GM23248 (cell line): ENCODE measurements at places on chromosomes 6 and 20.

GRCh38 chr6:18861204-18861603, 474.1 kb downstream of the RNF144B start:
- H3K36me3 ChIP-seq = no peaks in the 10 kb centered on the region
- no peak for DNase-seq
- H3K4me3 ChIP-seq = no peak overlapping the region
- no peaks in the 10 kb centered on the region for H3K4me1 ChIP-seq

- DNase-seq = peak; percentile 0
- H3K4me1 ChIP-seq = no peaks in the 10 kb centered on the region
- no peaks in the 10 kb centered on the region for H3K27me3 ChIP-seq
- H3K36me3 ChIP-seq = no peaks in the 10 kb centered on the region
- H3K27ac ChIP-seq = no peak overlapping the region
- H3K4me3 ChIP-seq = no peak overlapping the region
Measured at GRCh38 chr6:45297320-45297719, 30.8 kb upstream of the RUNX2 start.

- H3K4me3 ChIP-seq = no peak overlapping the region
- DNase-seq = no peak
- peaks cover 92% of the 10 kb centered on the region for H3K27me3 ChIP-seq
- H3K4me1 ChIP-seq = peaks cover 9% of the 10 kb centered on the region; the same call in 1 of the 2 replicates
Measured at GRCh38 chr20:25076201-25076600, 5.7 kb downstream of the VSX1 start.

GRCh38 chr6:4638641-4639040, 137.6 kb upstream of the CDYL start:
- H3K4me3 ChIP-seq = no peak overlapping the region
- no peak for DNase-seq
- no peaks in the 10 kb centered on the region for H3K27me3 ChIP-seq
- no peaks in the 10 kb centered on the region for H3K4me1 ChIP-seq
- no peaks in the 10 kb centered on the region for H3K36me3 ChIP-seq

DNA sequence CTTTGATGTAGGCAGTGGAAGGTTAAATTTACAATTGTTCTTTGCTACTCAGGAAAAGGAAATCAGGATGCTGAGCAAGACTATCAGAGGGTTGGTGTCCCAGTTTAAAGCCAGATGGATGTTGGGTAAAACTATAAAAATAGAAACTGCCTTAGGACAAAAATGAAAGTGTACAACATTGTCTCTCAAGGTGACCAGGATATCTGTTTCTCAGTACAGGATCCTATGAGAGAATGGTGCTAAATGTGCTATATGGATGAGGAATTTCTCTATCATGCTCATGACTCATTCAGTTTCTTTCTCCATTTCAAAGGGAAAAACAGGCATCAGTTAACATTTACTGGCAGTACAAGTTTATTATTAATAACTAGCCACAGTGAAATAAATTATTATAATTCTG, 534.2 kb upstream of the GJE1 start:
- no peaks in the 10 kb centered on the region for H3K36me3 ChIP-seq
- H3K4me3 ChIP-seq = no peak overlapping the region
- no peak overlapping the region for H3K27ac ChIP-seq
- H3K4me1 ChIP-seq = no peaks in the 10 kb centered on the region; the same call in 1 of the 2 replicates
- H3K27me3 ChIP-seq = no peaks in the 10 kb centered on the region

- no peak overlapping the region for H3K27ac ChIP-seq
- DNase-seq = no peak
- no peak overlapping the region for H3K4me3 ChIP-seq
Measured at GRCh38 chr20:35576816-35577215, 34.9 kb downstream of the ERGIC3 start.

DNA sequence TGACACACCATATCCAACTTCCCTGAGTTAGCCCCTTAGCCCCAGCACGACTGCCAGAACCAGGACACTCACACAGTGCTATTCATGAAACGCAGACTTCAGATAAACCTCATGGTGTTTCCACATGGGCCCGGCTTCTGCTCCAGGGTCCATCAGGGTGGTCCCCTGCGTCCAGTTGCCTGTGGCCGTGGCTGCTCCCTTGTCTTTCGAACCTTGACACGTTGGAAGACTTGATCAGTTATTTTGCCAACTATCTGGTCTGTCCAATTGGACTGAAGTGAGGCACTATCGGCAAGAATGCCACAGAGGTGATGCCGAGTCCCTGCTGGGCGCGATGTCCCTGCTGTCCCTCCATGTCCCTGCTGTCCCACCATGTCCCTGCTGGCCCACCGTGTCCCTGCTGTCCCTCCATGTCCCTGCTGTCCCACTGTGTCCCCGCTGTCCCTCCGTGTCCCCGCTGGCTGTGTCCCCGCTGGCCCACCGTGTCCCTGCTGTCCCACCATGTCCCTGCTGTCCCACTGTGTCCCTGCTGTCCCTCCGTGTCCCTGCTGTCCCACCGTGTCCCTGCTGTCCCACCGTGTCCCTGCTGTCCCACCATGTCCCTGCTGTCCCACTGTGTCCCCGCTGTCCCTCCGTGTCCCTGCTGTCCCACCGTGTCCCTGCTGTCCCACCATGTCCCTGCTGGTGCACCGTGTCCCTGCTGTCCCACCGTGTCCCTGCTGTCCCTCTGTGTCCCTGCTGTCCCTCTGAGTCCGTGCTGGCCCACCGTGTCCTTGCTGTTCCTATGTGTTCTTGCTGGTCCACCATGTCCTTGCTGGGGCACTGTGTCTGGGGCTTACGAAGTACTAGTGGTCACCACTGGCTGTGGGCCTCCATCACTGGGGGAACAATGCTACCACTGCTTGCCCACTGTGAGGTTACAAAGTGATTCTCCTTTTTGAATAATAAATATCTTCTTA, 251.4 kb downstream of the DLL1 start:
- H3K27me3 ChIP-seq = no peaks in the 10 kb centered on the region
- peaks cover 8% of the 10 kb centered on the region; the same call in 1 of the 2 replicates for H3K4me1 ChIP-seq
- no peak for DNase-seq
- no peak overlapping the region for H3K27ac ChIP-seq
- no peak overlapping the region for H3K4me3 ChIP-seq

DNA sequence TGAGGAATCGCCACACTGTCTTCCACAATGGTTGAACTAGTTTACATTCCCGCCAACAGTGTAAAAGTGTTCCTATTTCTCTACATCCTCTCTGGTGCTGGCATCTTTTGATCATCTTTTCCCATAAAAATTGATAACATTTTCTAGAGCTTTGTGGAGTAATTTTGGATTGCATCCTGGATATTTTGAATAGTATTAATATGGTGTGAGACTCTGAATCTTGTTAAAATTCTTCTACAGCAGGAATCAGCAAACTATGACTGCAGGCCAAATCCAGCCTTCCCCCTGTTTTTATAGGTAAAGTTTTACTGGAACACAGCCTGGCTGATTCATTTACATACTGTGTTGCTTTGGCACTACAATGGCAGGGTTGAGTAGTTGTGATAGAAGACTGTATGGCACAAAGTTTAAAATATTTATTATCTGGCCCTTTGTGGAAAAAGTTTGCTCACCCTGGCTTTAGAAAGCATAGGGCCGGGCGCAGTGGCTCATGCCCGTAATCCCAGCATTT, 15.0 kb upstream of the RNF8 start:
- no peaks in the 10 kb centered on the region for H3K4me1 ChIP-seq
- H3K27me3 ChIP-seq = no peaks in the 10 kb centered on the region
- no peak overlapping the region for H3K4me3 ChIP-seq
- no peak for DNase-seq
- H3K27ac ChIP-seq = no peak overlapping the region

- H3K36me3 ChIP-seq = no peaks in the 10 kb centered on the region
- H3K27me3 ChIP-seq = no peaks in the 10 kb centered on the region
- no peak overlapping the region for H3K27ac ChIP-seq
- H3K4me3 ChIP-seq = no peak overlapping the region
Measured at GRCh38 chr6:13466304-13467215, 20.8 kb downstream of the GFOD1 start.

- DNase-seq = no peak
- H3K4me1 ChIP-seq = peaks cover 21% of the 10 kb centered on the region
- H3K27me3 ChIP-seq = no peaks in the 10 kb centered on the region
- H3K27ac ChIP-seq = no peak overlapping the region
- no peak overlapping the region for H3K4me3 ChIP-seq
Measured at GRCh38 chr20:48919882-48920526, 1.5 kb upstream of the ARFGEF2 start.
